ENCODE measurements at places on chromosomes 4 and X. TPM values are rescaled to one million over a fixed set of nuclear protein-coding genes. Genes with fewer than 3 reads are reported as not detected.

Gene LAP3
- 66.9 TPM for polyA plus RNA-seq

Gene ASB12
- 0.56 TPM for polyA plus RNA-seq

DNA sequence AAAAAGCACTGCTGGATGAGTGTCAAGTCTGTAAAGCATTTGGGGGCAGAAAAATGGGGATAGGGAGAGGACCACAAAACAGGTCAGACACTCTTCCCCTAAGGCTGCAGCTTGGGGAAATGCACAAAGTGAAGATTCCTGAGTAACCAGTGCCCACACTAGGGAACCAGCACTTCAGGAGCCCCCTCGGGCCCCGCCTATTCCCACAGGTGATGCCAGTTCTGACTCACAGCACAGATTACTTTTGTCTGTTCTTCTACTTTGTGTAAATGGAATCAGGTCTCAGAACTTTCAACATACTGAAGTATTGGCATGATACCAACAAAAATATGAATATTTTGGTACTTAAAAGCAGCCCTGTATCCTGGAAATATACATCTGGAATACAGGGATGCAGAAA lies 112.5 kb downstream of the ADRA2C start:
- H3K27me3 ChIP-seq: peaks cover 94% of the 10 kb centered on the region
- no peaks in the 10 kb centered on the region for H3K4me1 ChIP-seq
- no peak for DNase-seq
- no peak overlapping the region for H3K4me3 ChIP-seq
- no peak overlapping the region for H3K27ac ChIP-seq

DNA sequence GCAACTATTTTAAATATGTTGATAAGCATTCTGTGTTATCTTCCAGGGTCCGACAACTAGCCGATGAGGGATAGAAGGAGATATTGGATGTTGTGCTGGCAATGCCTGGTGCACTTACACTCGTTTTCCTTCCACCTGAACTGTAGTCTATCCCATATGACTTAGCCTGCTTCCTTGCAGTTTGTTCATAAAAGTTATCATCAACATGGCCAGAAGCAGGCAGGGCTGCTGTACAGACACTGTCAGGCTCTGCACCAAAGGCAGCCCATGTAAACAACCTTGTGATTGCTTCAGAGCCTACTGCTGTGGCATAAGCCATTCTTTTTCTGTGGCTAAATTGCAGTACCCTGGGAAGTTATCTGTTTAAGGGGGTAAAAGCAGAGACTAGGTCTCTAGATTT lies 1.6 kb downstream of the MAPK10 start:
- H3K4me1 ChIP-seq: no peaks in the 10 kb centered on the region
- no peak for DNase-seq
- no peaks in the 10 kb centered on the region for H3K36me3 ChIP-seq
- no peak overlapping the region for H3K4me3 ChIP-seq
- no peaks in the 10 kb centered on the region for H3K27me3 ChIP-seq

DNA sequence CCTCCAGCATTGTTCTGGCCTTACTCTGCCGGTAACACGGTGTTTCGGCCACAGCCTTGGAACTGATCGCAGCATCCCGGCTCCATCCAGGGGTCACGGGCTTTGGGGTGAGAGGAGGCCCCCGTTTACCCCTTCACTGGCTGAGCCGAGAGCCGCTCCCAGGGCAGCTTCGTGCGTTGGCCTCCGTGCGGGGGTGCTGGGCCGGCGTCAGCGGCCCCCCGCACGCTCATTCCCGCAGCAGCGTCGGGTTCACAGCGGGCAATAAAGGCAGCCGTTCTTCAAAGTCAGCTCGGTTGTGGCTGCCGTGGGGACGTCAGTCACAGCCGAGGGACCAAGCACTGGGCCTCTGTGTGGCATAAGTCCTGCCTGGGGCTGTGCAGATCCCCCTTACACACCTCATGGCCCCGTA lies 25.3 kb upstream of the PLCXD1 start:
- no peak overlapping the region for H3K4me3 ChIP-seq
- no peaks in the 10 kb centered on the region for H3K4me1 ChIP-seq
- no peaks in the 10 kb centered on the region for H3K36me3 ChIP-seq
- H3K27me3 ChIP-seq: no peaks in the 10 kb centered on the region

All from left lung (tissue), 14 donors.